ENCODE measurements at places on chromosomes 7 and 10.
A peak's percentile ranks its signal among the peaks of the same experiment; 100 is the strongest.

- DNase-seq: peak; percentile 33
These were observed 456.2 kb downstream of the REEP3 start for GRCh38 chr10:63977329-63977923.

DNA sequence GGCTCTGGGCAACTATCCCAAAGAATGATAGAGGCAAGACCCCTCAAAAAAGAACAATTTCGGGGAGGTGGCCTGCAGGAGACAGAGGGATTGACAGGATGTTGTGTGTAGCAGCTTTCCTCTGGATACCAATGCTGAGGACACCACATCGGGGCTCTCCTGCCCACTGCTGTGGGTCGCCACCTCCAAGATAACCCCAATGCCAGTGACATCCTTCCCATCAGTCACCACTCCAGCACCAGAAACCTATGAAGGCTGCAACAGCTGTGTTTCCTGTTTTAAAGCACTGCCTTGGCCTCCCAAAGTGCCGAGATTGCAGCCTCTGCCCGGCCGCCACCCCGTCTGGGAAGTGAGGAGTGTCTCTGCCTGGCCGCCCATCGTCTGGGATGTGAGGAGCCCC is 17.6 kb downstream of the ARHGAP19 start:
- no peak for DNase-seq

- DNase-seq: no peak
These were observed 81.6 kb upstream of the MSRB2 start for GRCh38 chr10:23013581-23014335.

- DNase-seq: no peak
These were observed 52.5 kb downstream of the NRCAM start for GRCh38 chr7:108403597-108404217.

All from A172 (cell line).